HS-5 (cell line): ENCODE measurements at places on chromosomes 2 and 18.

GRCh38 chr2:29047083-29047845, 27.1 kb downstream of the PCARE start:
- no peak for DNase-seq

DNA sequence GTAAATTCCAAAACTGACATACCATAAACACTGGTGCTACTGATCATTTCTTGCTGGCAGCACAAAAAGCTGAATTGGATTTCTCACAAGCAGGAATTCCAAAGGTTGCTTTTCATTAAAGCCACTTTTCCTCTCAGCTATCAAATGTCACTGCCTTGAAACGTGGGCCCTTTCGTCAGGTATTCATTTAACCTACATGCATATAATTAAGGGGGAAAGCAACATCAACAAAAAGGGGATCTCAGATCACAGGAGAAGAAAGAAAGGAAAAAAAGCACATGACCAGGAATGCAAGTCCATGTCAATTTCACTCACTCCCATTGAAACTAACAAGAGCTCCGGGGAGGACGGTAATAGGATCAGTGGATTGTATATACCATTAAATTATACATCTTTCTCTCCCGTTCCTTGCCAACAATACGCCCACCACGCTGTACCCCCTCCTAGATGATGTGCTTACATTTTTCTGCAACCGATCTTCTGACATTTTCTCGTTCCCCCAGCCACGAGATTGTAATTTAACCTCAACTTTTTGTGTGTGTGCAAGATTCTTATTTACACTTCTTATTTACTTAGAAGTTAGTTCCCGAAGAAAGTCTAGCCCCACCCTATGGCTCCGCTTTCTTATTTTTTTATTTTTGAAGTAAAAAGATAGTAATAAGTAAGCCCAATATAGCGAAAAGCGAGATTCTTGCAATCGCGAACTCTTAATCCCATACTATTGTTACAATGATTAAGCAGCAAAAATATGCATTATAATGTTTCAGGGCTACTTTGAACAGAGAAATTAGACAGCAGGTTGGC, 725 bp downstream of the FIGN start:
- DNase-seq = peak; percentile 25

- DNase-seq = no peak
Measured at GRCh38 chr2:238785528-238785860, 62.4 kb upstream of the TWIST2 start.

DNA sequence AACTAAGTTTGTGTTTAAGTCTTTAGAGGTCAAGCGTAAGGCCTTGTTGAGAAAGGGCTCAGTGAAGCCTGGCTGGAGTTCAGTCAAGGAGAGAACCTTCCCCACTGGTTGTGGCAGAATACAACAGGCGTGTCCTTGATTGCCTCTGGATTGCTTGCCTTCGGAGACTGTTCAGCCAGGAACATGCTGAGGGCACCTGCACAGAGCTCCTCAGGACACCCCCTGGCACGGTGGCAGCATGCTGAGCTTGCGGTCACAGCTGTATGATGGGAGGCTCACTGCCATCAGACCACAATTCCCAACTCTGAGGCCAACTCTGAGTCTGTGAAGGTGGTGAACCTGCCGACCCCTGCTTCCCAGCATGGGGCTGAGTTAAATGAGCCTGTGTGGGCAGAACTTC, 130.0 kb downstream of the LPIN1 start:
- DNase-seq = no peak

- DNase-seq = no peak
Measured at GRCh38 chr2:239948100-239948881, 76.9 kb downstream of the NDUFA10 start.

DNA sequence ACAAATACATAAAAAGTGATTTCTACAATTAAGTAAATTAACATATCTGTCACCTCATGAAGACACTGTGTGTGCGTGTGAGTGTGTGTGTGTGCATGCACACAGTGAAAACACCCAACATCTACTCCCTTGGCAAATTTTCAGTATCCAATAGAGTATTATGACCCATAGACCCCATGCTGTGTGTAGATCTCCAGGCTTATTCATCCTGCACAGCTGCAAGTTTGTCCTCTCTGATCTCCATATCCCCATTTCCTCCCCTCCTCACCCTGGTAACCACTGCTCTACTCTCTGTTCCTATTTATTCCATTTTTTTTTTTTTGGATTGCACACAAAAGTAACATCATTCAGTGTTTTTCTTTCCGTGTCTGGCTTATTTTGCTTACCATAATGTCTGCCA, 391.0 kb downstream of the SOX11 start:
- DNase-seq = no peak

DNA sequence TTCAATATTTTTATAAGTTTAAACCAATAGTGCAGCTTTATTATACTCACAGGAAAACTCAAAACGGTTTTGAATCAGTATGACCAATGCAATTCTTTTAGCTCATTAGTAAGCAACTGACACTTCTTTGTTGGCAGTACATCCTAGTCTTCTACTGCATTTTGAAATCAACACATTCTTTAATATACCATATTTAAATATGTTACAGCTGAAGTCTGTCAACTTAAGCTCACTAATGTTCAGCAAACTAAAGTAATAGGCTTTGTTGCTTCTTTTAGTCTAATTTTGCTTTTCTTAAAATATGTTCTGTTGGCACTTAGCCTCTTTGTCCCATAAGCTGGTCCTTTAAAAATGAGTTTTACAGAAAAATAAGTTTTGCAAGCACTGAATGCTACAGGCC, 55.4 kb upstream of the CCBE1 start:
- no peak for DNase-seq

GRCh38 chr2:238320648-238321281, 447 bp downstream of the TRAF3IP1 start:
- no peak for DNase-seq

DNA sequence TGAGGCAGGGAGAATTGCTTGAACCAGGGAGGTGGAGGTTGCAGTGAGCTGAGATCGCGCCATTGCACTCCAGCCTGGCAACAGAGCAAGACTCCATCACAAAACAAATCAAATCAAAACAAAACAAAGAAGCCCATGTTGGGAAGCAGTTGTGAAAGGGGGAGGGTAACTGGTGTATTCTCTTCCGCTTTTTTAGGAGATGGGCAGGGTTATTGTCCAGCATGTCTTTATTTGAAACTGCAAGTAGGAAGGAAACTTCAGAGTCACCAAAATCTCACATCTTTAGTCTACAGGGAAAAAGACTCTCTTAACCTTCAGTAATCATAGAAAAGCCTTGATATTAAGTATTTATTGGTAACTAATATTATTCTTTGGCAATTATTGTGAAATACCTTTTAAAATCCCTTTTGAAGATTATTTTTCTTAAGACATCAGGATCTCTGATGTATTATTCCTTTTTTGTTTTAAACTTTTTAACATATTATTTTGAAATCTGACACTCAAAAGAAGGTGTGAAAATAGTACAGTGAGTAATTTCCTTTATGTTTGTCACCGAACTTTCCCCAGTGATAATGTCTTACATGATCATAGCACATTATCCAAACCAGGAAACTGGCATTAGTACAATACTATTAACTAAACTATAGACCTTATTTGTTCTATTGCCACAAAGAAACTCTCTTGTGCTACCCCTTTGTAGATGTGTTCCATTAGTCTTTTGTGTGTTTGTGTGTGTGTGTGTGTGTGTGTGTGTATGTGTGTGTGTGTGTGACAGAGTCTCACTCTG, 84.3 kb upstream of the LTBP1 start:
- no peak for DNase-seq

- no peak for DNase-seq
Measured at GRCh38 chr2:162072976-162073887, 783 bp downstream of the DPP4 start.
